Left forelimb (tissue), 1 donor: ENCODE measurements at places on chromosomes 16 and 17.

DNA sequence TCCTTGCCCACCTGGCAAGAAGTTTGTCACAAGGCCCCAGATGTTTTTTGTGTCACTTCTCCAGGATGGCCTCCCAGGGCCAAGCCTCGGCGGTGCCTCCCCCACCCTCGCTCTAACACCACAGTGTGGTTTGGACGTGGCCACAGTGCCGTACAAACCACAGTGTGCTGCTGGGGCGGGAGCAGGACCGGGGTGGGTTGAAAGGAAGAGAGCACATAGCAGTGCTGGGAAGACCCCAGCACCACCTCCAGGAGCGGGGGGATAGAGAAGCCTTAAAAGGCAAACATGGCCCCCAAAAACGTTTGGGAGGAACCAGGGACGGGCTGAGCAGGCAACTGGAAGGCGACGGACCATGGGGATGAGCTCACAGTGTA lies 5.0 kb upstream of the BCL6B start:
- no peak for DNase-seq

GRCh38 chr17:71593078-71593477 lies 527.7 kb upstream of the SOX9 start:
- DNase-seq, result no peak

DNA sequence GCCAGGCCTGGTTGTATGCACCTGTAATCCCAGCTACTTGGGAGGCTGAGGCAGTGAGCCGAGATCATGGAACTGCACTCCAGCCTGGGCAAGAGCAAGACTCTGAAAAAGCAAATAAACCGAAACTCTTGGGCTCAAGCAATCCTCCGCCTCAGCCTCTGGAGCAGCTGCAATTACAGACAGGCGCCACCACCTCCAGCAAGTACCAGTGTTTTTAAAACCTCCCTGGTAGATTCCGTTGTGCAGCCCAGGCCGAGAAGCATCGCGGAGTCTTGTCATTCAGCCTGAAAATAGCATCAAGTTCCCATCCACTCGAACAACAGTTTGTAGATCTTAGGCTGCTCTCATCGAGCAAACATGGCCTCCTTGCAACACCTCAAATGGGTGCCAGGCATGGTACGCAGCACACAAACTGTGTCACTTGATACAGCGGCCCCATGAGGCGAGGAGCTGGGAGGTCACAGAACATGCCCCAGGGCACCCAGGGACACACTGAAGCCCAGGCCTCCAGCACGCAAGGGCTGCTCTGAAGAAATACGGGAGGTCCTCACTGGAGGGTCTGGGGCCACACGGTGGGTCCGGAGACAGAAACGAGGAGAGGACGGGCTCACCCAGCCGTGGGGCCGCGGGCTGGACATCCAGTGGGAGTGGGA lies 18.1 kb downstream of the TMC6 start:
- DNase-seq, result no peak

GRCh38 chr17:57439651-57440050 lies 183.3 kb downstream of the MSI2 start:
- DNase-seq, result no peak

GRCh38 chr16:23557779-23558702 lies 514 bp downstream of the UBFD1 start:
- DNase-seq, result no peak

GRCh38 chr17:79396696-79397095 lies 214.2 kb downstream of the RBFOX3 start:
- no peak for DNase-seq

- DNase-seq, result no peak
These were observed 22.8 kb downstream of the ATP6V0D1 start for GRCh38 chr16:67458121-67458641.

GRCh38 chr17:45792995-45793755 lies 9.1 kb downstream of the CRHR1 start:
- DNase-seq, result no peak

DNA sequence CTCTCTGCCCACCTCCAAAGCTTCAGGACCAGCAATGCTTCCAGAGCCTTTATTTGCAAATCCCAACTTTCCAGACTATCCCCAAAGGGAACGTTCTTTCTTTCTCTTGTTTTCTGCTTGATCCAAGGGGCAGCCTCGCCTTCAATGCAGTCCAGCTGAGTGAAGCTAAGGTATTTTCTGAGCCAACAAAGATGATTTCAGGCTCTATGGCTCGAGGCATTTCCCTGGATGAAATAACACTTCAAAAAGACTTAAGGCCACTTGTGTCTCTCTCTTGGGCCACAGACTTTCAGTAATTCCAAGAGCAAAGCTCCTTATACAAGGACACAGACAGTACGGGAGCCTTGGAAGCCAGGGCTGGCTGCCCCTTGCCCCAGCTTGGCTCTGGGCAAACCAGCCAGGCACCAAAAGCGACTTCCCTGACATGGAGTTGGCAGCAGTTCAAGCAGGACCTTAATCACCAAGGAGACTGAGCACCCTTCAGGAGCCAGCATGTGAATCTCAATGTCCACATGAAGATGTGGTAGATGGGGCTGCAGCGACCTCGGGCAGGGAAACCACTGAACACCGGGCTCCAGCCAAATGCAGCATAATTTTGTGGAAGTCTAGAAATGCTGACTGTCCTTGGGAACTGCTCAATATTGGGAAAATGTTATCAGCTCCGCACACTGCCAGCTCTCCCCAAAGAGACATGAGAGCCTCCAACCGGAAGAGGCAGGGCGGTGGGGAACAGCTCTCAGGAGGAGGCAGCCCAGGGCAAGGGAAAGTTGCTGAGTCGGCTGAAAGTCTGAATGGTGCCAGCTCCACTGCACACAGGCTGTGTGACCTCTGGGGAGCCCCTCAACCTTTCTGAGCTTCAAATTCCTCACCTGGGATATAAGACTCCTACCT lies 39.0 kb downstream of the TK2 start:
- DNase-seq, result peak; percentile 49

- no peak for DNase-seq
These were observed 97.1 kb downstream of the CPPED1 start for GRCh38 chr16:12706628-12707027.

DNA sequence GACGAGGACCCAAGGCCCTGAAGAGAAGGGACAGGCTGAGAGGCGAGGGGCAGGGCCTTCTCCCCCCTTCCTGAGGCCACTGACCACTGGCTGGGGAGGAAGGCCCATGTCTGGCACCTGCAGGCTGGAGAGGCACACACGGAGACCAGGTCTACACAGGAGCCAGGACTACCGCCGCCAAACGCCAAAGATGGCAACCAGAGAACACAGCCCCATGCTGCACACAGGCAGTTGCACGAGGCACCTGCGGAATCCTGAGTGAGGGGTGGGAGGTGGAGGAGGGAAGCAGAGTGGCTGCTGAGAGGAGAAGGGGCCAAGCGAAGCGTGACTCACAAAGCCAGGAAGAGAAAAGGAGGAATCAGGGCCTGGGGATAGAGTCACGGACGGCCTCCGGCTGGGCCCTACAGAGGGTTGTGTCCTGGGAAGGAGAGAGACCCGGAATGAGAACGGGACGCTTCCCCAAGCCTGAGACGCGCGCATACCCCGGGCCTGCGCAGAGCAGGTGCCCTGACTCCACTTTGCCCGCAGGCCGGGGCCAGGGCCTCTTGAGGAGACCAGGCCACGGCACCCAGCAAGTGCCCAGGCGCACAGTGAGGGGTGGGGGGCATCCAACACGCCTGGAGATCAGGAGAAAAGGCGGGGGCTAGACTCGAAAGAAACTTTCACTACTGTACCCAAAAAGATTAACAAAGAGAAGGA lies 28.7 kb upstream of the C16orf95 start:
- no peak for DNase-seq

- DNase-seq, result no peak
These were observed 439.5 kb downstream of the WWOX start for GRCh38 chr16:78538919-78539318.

DNA sequence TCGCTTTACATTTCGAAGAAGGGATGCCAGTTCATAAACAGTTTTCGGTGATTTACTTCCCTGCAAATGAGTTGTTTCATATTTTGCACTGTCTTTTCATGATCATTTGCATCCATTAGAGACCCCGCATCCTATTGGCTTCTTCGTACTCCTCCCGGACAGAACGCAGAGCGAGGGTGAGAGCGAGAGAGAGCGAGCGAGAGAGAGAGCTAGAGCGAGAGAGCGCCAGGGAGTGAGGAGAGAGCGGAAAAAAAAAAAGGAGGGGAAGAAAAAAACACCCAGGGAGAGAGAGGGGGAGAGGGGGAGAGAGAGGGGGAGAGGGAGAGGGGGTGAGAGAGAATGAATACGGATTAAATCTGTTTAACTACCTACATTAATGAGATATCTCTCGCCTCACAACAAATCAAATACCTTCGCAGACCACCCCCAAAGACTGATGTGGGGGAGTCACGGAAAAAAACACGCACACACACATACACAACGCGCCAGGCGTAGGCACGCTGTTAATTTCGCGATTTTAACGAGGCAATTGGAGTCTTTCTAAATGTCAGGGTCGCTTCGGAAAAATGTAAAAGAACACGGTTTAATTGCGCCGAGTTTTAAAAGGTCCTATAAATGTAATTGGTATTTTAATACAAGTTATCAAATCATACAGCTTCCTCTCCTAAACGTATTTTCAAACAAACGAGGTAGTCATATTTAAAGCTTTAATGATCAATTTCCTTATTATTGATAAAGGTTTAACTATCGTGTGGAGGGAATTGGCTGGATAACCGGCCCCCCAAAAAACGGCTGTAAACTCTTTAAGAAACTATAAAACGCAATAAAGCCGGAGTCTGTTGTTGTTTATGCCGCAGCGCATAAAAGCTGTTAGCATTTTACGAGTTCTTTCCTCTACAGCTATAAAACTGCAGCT lies at the start of gene HOXB8:
HOXB8 (minus strand) TSS at position 246 of the 916 bp plus-strand sequence. CDS start 588 bp downstream, outside the sequence.
- DNase-seq, result no peak

DNA sequence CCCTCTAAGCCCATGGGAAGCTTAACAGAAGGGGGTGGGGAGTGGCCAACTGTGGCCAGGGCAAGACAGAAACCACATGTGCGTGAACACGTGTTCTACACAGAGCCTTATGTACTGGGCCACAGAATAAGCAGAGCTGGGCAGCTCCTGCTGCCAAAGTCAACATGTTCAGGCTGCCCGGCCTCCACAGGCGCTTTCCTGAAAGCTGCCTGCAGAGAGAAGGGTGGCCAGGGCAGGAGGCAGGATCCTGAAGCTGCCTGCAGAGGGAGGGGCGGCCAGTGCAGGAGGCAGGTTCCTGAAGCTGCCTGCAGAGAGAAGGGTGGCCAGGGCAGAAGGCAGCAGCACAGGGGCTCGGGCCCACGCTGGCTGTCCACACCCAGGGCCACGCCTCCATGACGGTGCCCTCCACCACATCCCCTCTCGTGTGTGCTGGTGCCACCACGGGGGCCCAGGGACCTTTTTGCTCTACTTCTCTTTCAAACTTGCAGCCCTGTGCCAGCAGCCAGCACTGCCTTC lies 79.5 kb downstream of the ANKRD11 start:
- DNase-seq, result no peak

DNA sequence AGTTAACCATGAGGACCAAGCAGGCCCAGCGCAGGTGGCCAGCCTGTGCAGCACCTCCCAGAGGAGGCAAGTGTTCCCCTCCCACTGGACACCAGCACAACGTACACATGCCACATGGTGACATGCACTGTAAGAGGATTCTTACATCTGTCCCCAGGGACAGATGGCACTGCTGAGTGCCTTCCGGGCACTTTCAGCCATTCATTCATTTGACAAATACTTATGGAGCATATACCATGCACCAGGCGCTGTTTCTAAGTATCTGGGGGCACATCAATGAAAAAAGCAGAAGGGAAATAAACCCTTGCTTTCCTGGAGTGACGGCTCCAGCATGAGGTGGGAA lies 79.6 kb downstream of the GAS7 start:
- no peak for DNase-seq

DNA sequence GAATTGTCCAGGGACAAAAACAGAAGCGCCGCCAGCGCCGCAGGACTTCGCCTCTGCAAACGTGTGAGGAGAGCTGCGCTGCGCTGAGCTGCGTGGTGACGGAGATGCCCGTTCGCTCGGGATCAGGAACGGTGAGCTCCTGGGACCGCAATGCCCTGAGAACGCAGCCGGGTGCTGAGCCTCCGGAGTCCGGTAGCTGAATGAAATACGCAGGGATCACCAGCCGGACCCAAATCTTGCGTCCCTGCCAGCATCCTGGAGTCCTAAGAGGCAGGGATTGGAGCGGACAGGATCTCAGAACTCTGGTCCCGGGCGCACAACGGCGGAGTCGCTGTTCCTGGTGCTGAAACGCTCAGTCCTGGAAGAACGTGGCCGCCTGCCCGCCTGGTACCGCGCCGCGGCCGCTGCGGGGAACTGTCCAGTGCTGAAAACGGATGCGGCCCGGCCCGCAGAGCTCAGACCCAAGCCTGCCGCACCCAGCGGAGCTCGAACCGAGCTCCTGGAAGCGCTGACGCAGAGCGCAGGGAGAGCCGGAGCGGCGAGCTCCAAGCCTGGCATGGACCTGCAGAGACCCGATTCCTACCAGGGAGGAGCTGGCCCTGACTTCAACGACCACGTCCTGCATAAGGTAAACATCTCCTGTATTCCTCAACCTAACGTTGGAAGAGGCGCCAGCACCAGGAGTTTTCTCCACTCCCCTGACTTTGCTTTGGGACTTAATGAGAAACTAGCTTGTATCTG lies 41.5 kb downstream of the CD300LF start:
- peak; percentile 86 for DNase-seq

GRCh38 chr16:4706871-4707270 lies 13.5 kb downstream of the NUDT16L1 start:
- DNase-seq, result no peak

DNA sequence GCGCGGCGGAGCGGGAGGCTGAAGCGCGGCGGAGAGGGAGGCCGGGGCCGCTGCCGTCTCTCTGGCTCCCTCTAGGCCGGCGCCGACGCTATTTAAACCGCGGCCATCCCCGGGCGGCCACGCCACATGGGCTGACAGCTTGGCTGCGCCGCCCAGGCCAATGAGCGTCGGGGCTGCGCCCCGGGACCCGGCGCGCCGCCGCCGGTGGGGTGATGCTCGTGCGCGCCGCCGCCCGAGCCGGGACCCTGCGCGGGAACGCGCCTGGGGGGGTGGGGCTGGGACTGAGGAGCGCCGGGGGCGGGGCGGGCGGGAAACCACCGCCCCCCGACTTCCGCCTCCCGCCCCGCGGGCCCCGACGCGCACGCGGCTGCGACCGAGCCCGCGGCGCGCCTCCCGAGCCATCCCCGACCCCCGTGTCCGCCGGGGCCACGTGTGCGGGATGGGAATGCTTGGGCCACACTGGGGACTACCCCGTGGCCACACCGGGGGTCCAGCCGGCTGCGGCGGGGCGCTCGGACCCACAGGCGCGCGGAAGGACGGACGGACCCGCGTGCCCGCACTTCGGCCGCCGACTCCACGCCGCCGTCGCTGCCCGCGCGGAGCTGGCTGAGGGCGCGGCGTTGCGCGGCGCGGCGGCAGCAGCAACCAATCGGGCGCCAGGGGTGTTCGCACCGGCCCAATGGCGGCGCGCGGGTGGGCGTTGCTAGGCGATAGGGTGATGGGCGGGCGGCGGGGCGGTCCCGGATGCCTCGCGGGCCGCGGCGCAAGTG lies at the start of gene FASN:
FASN (minus strand) TSS at position 68 of the 770 bp plus-strand sequence. CDS start 1,791 bp downstream, outside the sequence.
- DNase-seq, result peak; percentile 97
